ENCODE measurements at places on chromosomes 7 and 10. TPM values are rescaled to one million over a fixed set of nuclear protein-coding genes. Genes with fewer than 3 reads are reported as not detected.

DNA sequence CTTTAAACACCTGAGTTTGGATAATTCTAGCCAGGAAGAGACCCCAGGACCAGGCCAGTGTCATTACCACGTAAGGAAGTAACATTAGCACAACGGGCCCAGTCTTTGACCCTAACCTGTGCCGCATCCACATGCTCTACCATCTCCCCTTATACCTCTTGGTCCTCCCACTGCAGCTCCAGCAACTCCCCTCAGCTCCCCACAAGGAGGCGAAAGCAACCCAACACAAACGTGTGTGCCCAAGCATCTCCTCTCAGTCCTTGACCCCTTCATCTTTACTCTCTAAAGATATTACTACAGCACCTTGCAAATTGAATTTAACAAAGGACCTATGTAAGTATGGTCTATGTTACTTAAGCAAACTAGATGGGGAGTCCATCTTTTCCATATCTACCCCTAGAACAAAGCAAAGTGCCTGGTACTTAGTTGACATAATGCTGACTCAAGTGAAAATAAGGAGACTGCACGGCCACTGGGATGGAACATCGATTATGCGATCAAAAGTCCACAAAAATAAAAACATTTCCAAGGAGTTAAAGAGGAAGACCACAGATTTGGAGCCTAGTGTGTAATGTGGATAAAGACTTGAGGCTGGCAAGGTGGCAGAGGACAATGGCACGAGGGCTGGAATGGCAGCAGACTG lies 147.7 kb downstream of the JAZF1 start:
- no peak for DNase-seq

DNA sequence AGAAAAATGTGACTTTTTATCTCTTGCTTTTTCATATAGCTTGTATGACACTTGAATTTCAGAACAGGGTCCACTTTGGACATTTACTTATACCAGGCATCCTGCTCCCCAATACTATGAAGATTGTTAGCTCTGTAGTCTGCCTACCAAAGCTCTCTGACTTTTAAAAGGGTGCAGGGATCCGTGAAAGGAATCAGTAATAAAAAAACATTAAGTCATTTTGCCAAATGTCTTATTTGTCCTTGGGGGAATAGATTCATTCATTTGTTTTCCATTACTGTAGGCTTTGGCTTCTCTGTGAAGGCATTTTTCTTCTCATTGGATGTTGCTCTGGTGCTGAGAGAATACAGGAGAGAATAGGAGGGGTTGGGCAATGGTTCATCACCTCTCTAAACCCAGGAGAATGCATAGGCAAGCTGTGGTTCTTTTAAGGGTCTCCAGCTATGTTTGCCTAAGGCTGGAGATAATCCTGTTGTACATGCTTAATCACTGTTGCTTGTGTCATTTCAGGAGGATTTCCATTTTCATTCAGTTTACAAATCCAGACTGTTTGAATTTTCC lies 103.5 kb downstream of the SRI start:
- DNase-seq = no peak

DNA sequence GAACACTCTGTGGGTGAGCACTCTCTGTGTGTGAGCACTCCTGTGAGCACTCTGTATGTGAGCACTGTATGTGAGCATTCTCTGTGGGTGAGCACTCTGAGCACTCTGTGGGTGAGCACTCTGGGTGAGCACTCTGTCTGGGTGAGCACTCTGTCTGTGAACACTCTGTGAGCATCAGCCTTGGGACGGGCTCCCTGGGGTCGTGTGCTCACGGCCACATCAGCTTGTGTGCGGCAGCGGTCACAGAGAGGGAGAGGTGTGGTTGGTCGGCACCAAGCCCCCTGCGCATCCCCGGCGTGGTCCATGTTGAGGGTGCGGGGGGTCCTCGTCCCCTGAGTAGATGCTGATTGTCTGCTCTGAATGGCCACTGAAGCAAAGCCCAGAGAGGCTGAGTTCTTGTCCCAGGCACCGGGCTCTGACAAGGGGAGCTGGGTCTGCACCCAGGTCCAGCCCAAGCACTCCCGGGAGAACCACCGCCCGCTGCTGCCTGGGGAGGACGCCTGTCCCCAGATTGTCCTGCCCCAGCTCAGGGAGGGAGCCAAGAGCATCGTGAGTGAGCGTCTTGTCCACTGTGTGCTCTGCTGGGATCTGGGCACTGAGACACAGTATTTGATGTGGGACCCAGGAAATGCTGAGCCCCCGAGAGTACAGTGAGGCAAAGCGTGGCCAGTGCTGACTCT lies 143.7 kb downstream of the DNAJB6 start:
- peak; percentile 84 for DNase-seq

DNA sequence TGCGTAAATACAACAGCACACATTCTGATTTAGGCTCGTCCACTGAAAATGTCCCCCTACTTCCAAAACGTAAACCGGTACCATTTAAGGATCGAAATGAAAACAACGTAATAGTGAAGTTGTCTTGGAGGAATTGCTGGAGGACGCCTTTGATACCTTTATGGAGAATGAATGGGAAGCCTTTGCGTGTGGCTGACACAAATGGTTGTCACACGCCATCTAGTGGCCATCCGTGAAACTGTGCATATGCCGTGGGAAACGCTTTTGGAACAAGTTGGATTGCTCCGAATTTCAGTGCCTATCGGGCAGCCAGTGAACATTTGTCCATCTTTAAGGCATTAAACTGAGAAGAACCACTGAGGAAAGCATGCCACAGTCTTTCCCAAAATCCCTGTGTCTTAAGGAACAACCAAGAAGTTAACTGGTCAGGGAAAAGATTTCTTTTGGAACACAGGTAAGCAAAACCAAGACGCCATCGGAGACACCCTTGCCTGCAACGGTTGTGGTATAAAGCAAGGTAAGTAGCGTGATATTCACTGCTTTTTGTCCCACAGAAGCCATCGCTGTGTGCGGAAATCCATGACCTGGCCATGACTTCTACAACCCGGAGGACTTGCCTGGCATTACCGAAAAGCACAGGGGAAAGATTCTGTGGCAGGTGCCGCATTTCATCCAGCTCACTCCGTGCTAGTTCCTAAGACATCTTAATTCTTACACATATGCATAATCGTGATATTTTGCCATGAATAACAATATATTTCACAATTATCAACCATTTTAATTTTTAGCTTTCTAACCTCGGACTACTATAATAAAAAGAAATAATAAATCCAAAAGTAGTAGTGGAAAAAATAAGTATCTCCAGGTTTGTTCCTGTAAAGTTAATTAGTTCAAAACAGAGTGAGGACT lies 100.6 kb downstream of the FAM204A start:
- peak; percentile 89 for DNase-seq

The NODAL gene
- total RNA-seq = not detected

GRCh38 chr7:146773506-146773905 lies 656.9 kb downstream of the CNTNAP2 start:
- no peak for DNase-seq

DNA sequence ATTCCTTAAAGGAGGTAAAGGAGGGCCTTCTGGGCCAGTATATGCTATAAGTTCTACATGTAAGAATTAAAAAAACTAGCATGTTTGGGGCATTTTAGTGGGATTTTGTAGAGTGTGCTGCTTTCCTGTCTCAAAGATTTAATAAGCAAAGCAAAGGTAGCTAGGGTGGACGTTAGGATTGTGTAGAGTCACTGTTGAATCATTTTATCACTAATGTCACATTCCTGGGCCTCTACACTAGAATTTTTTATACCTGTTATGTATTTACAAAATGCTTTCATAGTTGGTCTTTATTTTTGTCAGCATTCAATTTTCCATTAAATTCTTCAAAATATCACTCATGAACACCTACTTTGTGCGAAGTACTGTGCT lies 139.4 kb upstream of the PHYHIPL start:
- DNase-seq = no peak

DNA sequence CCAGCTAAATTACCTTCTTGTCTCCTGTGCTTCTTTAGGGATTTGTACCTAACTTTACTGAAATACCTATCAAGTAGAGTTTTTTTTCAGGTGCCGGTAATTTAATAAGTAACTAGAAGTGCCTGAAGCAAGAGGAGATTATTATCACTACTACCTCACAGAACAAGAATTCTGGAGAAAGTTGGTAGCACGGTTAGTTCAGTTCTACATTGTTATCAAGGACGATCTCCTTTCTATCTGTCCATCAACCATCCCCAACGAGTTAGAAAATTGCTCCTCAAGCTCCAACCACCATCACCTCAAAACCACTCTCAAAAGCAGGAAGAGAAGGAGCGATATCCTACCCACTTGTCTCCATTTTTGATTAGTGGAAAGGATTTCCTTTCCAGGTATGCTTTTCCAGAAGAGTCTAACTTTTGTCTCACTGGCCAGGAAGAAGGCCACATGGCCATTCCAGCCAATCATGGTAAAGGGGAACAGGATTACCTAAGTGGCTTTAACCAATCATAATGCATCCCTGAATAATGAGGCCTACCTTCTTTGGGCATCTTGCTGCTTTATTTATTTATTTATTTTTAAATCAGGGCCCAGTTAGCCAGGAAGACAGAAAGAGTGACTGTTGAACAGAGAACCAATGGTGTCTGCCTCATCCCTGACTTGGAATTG lies 265.2 kb downstream of the SNX13 start:
- DNase-seq = no peak

DNA sequence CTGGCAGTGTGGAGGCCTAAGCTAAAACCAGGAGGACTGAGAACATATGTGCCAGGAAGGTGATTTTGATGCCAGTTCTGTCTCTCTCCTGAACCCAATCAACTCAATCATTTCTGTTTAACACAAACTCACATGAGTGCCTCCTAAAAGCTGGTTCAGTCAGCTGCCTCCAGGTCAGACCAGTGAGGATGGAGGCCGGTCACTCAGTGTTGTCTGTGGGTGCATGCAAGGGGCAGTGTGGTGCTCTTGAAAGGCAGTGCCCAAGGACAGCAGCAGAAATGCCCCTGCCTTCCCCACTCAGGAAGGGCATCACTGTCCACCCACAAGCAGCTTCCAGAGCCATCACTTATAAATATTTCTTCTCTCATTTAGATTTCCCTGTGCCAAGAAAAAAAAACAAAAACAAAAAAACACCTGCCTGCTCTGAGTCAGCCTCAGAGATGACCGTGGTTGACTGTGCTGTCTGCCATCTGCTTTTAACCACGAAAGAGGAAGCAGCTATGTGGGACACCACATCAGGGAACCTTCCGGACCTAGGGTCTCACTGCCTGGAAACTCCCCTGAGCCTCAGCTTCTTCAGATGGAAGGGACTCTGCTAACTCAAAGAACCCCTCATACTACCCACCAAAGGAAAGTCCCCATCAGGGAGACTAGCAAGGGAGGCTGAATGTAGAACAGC lies 39.1 kb downstream of the VOPP1 start:
- no peak for DNase-seq

DNA sequence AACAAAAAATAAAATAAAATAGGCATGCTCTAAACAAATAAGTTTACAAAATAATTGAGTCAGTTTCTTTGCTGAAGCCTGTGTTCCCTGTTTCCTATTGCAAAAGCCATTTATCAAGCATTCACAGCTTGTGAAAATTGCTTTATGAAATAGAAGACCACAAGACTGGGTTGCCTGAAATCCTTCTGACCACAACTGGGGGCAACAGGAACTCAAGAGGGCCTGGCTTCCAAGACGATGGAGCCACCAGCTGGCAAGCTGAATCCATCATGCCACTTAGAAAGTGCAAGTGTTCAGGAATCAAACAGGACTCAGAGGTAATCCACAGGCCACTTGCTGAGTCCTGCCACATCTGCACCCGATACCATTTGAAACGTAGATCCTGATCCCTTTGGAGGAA lies 752 bp upstream of the ABCA13 start:
- DNase-seq = no peak

The GNAT3 gene
- not detected for total RNA-seq

DNA sequence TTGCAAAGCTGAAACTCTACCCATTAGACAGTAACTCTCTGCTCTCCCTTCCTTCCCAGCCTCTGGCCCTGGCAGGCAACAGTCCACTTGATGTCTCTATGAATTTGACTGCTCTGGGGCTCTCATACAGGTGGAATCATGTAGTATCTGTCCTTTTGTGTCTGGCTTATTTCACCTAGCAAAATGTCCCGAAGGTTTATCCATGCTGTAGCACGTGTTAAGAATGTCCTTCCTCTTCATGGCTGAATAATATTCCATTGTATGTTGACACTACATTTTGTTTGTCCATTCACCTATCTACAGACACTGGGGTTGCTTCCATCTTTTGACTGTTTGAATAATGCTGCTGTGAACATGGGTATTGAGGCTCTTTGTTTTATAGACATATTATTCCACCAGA lies 128.9 kb downstream of the EGFR start:
- no peak for DNase-seq

GRCh38 chr10:114271075-114271778 lies 32.2 kb downstream of the VWA2 start:
- DNase-seq = no peak

The MLXIPL gene
- total RNA-seq = not detected

DNA sequence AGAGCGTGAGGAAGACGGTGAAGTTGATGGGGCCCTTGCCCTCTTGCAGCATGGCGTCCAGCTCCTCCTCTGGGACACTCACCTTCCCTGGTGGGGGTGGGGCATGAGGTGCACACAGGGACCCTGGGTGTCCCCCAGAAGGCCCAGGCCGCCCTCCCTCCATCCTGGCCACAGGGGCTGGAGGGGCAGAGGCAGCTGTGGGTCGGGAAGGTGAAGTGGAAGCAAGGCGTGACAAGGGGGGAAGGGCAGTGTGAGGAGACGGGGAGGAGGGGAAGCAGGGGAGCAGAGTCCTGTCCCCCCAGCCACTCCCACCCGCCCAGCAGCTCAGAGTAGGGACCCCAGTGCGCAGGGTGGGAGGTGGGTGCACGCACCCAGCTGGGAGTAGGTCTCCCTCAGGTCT lies 791 bp downstream of the MYL7 start:
- DNase-seq = no peak

DNA sequence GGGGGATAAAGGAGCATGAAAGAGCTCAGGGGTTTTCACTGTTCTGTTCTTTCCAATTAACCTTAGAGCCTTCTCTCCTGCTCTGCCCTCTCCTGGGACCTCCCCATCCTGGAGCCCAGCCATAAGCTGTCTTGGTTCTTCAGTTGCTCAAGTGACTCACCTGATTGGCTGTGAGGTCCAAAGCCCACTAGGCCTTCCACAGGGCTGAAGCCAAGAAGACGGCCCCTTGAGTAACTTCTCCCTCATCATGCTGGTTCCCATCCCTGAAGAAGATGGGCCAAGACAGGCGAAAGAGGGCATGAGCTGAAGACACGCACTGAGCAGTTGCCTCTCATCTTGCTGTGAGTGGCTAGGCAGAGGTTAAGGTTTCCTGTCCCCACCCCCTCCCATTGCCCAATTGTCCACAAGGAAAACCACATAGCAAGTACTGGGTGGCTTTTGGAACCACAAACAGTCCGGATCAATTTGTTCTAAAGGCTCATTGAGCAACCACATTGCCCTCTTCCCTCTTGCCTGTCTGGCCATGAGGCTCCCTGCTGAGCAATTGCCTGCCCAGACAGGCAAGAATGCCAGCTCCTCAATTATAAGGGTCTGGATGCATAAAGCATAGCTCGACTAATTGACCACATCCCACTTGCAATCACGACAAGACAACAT lies 43.9 kb upstream of the GPAM start:
- peak; percentile 62 for DNase-seq

Measured in osteocyte (in vitro differentiated cells).